ENCODE measurements at places on chromosomes 1 and 21.

DNA sequence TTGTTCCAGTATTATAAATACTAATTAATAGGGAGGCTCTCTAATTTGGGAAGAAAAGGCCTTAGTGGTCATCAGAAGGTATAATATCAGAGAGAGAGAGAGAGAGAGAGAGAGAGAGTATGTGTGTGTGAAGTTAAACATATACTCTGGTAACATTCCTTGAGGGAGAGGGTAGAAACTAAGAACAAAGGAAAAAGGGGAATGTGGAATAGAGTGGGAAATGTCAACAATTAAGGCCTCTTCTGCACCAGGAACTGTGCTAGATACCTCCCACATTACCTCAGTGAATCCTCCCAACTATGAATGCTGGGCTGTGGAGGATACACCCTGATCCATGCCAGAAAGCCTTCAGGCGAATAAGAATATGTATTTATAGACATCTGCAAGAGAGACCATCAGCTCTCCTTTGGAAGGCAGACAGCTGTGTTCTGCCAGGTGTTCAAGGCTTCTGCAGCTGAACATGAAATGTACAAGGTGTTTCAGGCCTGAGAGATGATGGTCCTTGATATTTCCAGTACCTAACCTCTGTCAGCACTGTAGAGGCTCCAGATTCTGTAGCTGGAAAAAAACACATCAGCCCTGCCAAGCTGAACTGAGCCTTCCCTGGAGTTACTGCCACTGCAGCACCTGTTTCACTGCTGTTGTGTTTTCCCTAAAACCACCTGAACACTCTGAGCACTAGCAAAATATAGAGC is 29.1 kb downstream of the TBX15 start:
- no peak for DNase-seq

DNA sequence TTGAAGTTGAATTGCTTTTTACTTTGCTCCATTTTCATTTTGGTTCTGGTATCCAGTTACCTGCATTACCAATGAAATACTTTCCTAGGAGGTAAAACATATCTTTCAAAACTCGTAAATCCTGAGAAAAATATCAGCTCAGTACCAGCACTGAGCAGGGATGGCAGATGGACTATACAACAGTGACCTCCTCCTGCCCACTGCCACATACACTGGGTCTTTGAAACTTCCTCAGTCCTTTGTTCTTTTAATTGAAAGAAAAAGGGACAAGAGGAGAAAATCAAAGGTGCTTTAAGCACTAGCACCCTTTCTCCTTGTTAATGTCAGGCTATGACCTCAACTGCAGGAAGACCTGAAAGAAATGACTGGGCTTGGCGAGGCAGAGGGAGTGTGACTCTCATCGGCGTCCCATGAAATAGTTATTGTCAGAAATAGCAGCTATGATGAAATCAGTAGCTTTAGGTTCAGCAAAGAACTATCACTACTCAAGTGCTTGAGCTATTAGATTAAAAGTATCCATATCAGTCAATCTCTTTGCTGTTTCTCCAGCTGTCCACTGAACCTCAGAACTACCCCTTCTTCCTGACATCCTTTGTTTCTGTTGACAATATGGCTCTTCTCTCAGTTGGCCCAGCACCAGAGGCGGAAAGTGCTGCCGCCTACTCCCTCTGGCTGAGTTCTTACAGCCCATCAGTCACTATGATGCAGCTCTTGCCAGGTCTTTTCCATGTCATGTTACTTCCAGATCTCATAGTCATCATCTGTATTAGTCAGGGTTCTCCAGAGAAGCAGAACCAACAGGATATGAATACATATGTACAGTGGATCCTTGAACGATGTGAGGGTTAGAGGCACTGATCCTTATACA is 207.0 kb upstream of the MAP1LC3C start:
- peak; percentile 2 for DNase-seq

DNA sequence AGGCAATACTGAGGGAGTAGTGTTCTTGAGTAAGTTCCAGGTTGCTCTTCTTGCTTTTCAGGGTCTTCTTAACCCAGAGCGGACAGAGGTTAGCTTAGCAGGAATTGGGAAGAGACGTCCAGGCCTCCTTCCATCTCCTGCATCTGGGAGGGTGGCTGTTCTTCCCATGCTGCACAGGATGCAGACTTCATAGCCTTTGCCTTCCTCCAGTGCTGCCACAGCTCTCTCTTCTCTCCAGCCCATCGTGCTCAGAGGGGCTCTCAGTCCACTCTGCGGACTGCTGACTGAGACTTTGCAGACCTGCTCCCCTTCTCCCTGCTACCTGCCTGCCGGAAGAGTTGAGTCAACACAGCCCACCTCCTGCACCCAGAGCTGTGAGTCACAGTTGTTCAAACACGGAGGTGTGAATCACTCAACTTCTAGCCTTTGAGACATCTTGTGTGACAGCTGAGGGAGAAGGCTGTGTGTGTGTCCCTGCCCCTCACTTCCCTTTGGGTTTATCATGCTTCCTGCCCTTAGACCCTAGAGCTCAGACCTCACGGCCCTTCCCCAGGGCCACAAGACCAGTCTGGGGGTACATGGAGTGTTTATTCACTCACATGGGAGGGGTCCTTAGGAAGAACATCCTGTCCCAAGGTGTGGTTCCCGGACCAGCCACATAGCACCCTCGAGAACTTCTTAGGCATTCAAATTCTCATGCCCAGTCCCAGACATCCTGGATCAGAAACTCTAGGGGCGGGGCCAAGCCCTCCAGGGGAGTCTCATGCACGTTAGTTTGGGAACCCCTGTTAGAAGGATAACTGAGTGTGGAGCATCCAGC is 158.3 kb upstream of the CACNA1E start:
- DNase-seq: no peak

- peak; percentile 58 for DNase-seq
These were observed 41.9 kb upstream of the EPS8L3 start for GRCh38 chr1:109805486-109806165.

DNA sequence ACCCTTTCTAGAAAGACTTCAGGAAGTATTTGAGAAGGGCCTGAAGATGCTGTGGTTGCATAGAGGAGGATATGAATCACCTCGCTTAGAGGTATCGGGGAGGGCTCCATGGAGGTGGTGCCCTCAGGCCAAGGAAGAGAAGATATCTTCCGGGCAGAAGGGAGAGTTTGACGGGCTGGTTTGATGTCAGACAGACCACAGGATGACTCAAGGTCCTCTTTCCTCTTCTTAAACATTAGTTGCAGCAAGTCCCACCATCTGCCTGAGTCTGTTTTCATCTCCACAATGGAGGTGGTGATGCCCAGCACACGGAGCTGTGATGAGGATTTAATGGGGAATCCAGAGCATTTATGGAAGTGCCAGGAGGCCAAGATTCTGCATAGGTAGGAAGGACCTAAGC is 25.1 kb upstream of the RUNX3 start:
- peak; percentile 42 for DNase-seq
